ENCODE measurements at places on chromosomes 3 and 15.
A peak's percentile ranks its signal among the peaks of the same experiment; 100 is the strongest.

GRCh38 chr15:82999905-83000671, 11.4 kb downstream of the C15orf40 start:
- peak; percentile 63 for DNase-seq

DNA sequence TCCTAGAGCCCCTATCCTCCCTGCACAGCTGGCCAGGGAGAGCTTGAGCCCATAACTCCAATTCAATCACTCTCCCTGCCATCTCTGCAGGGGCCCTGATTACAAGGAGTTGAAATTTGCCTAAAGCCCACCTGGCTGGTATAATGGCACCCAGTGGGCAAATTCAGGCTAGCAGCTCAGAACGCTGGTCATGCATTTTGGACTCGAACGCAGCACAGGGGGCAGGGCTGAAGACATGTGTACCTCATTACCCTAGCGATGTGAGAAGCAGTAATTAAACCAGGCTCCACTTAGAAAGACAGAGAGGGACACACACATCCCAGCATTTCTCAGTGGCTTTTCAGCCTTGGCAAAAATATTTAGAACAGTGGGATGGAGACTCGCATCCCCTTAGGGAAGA, 3.2 kb downstream of the INSYN1 start:
- DNase-seq = no peak

DNA sequence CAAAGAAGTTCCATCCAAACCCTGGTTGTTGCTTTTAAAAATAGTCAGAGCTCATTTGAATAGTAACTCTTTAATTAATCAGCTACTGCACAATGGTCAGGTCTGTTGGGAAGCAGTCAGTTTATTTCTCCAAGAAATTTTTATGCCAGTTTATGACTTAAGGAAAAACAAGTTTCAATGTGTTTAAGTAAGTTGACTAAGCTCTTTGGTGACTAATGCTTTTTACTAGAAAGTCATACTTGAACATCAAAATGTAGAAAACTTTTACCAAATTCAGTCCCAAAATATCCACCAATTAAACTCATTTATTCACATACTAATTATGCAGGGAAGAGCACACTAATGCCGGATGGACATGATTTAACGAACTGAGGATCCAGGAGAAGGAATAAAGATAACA, 22.1 kb downstream of the PRICKLE2 start:
- DNase-seq = no peak

DNA sequence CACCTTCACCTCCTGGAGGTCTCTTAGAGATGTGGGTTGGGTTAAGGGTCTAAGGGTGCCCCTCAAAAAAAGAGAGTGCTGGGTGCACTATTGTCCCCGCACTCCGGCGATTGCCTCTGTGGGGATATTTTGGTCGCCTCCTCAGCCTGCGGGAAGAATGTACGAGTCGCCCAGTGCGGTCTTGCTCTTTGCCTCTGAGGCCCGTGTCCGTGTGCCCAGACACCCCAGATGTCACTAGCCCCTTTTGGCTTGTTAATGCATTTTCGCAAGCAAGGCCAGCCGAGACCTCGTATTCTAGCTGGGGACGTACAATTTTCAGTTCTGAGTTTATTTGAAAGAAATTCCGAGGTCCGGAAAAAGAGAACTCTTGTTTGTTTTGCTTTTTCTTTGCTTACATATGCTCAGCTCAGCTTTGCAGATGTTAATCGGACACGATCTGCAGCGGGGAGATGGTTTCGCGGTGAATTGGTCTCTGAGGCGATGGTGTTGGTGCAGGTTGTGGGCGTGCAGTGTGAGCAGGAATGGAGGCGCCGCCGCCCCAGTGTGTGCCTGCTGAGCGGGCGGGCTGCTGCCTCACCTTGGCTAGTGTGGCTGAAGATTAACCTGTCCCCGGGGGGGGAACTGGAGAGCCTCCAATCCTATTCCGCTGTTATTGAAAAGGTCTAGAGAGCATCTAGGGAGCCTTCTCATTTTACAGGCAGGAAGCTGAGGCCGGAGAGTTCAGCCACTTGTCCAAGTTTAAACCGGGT, 1.4 kb downstream of the ST6GAL1 start:
- peak; percentile 45 for DNase-seq

DNA sequence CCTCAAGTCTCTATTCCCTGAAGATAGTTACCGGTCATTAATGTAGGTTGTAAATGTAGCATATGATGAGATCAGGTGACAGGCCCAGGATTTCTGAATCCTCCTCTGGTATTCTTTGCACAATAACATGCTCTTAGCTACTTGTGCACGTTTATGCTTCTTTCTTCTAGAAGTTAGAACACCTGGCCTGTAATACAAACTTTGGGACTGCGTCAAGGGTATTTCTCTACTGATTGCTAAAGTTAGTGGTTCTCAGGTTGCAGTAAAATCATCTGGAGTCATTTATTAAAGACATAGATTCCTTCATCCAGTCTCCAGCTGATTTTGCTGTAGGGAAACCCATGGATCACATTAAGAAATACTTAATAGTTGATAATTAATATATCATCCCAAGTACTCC, 48.0 kb downstream of the UNC13C start:
- no peak for DNase-seq

GRCh38 chr3:196111939-196112386, 30.1 kb upstream of the TFRC start:
- DNase-seq = no peak

GRCh38 chr3:63968612-63969350, 54.5 kb downstream of the PSMD6 start:
- DNase-seq = no peak

- no peak for DNase-seq
Observed at GRCh38 chr3:29627136-29628117, 346.6 kb downstream of the RBMS3 start.

DNA sequence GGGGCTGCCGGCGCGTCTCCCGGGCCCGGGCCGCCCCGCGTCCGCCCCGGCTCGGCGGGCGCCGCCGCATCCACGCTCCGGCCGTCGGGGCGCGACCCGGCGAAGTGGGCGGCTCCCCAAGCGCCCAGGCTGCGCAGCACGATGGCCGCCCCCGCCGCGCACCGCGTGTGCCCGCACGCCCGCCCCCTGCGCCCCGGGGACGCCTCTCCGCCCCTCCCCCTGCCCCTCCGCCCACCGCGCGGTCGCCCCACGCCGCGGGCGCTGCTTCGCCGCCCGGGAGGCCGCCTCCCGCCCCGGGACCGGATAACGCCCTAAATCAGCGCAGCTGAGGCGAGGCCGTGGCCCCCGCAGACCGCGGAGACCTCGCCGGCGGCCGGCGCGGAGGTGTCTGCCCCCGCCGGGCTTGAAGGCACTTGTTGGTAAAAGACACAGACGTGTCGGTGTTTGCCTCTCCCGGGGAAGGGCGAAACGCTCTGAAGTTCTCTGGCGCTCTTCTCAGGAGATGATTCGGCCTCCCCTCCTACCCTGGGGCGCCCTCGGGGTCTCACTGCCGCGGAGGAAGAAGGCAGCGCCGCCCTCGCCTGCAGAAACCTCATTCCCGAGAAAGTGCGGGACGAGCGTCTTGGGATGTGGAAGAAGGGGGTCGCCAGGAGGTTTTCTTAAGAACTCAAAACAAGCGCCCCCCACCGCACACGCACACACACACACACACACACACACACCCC, at the start of gene BNC1:
TSS of gene BNC1 (minus strand) at position 106 of the 725 bp plus-strand sequence. CDS start at position 70, 36 bp downstream.
- no peak for DNase-seq

- no peak for DNase-seq
Observed at GRCh38 chr3:154301561-154301960, 22.7 kb downstream of the DHX36 start.

GRCh38 chr15:82882273-82882928, 70.1 kb downstream of the HOMER2 start:
- DNase-seq = no peak

DNA sequence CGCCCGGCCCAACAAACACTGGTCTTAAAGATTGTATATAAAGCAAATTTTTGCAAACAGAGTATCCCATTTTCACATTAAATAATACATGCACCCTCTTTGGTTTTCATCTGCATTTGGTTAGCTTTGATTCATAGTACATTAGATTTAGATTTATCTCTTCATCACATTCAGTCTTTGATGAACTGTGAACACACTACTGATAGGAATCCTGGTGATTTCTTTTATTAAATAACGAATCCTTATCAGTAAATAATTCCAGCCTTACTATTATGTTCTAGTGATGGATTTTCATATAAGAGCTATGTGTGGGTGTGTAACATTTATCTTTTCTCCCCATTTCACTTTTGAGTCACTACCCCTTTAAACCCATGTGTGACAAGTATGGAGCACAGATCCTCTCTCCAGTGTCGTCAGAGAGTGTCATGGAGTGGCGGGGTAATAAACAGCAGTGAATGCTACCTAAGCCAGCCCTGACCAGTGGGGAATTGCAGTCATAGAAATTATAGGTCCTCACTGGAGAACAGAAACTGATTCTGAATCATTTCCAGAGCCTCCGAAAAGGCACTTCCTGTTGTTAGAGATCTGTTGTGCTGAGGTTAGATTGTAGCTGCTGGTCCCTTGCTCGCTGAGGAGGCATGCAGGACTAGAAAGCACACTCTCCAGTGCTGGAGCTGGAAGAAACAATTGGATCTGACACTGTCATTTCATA, 22.0 kb downstream of the SLC7A14 start:
- no peak for DNase-seq

DNA sequence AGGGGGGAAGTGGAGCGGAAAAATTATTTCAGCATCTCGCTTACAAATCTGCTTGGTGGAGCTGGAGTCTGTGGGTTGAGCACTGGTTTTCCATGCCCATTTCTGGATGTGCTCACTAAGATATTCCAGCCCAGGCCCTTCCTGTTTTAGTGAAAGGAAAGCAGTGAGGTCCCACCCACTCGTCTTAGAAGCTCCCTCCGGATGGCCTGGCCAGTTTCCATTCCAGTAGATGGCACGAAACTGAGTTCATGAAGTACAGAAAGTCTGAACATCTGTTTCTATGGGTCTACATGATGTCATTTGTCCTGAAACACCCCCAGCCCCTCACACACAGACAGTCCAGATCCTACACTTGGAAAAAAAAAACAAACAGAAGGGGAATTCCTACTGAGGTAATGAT, 31.9 kb upstream of the THSD4 start:
- no peak for DNase-seq

DNA sequence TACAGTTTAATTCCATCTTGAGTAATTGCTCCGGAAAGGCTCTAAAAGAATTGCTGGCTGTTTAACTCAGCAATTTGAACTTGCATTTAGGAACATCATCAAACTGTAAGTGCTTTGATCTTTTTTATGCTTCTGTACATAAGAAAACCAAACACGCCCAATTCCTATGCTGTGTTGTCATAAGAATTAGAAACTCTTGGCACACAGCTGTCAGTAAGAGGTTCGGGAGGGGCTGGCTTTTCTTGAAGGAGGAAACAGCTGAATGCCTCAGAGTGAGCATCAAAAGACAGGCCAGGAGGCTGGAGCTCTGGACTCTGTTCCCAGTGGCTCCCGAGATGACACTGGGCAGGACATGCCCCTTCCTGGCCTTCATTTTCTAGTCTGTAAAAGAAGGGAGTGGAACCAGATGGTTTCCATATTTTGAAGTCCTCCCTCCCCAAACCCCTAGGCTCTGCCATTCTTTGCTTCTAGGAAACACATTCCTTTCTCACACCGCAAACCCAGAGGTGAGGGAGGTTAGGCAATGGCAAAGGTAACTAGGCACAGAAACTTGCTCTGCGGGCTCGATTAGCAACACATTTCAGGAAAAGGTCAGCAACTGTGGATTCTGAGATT, 73.7 kb upstream of the DLG1 start:
- no peak for DNase-seq

- no peak for DNase-seq
Observed at GRCh38 chr3:25023876-25024275, 404.2 kb upstream of the RARB start.

- DNase-seq = peak; percentile 32
Observed at GRCh38 chr15:44295750-44296431, 7.4 kb downstream of the GOLM2 start.

DNA sequence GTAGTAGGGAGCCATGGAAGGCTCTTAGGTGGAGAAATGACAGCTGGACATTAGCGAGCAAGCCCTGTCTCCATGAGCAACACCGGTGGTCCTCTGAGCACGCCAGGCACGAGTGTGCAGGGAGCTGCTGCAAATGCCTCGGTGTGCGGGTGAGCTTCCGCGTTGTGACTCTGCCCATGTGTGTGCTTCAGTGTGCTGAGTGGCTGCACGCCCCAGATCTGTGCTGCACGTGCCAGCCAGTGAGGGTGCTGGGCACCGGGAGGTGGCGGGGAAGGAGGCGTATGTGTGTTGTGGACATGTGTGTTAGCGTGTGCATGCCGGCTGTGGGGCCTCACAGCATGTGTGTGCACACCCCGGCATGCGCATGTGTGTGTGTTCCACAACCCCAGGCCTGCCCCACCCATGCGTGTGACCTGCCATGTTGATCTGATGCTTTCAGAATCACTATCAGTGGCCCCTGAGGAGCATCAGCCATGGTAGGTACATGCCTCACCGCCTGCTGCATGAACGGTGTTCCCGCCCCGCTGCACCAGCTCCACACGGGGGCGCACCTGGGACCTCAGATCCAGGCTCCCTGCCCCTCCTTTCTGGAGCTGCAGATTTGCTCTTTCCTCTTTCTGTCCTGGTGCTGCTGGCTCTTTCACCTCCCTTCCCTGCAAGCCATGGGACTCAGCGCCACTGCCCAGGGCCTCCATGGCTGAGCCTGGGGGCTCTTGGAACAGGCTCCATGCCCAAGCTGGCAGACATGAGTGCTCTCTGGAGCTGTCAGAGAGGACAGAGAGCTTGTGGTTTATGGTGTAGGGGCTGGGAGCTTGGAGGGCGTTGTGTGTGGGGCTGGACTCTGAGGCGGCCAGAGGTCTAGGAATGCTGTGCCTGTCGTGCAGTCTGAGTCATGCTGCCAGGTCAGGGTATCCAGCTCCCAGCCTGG, 169.4 kb downstream of the TBC1D2B start:
- no peak for DNase-seq

GRCh38 chr3:50651445-50651844, 23.3 kb upstream of the DOCK3 start:
- no peak for DNase-seq

DNA sequence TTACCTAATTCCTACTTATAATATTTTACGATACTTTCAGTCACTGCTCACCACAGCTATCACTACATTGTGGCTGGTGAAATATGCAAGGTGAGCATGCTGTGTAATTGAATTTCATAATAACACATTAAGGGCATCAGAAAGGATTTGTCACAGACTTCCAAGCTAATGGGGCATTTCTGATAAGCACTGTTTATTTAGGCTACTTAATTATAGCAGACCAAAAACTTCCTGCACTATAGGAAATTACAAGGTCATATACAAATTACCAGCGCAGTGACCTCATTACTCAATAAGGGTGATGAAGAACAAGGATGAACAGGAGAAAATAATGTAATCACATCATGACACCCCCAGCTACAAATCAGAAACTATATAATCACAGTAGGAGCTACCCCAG, 88.6 kb upstream of the FAM3D start:
- no peak for DNase-seq

- DNase-seq = no peak
Observed at GRCh38 chr15:60093273-60094067, 89.4 kb downstream of the FOXB1 start.
